ENCODE measurements at places on chromosomes 4 and X.

- no peak for DNase-seq
These were observed 130.1 kb downstream of the MGST2 start for GRCh38 chr4:139795527-139796314.

- no peak for DNase-seq
These were observed 22.3 kb upstream of the HERC3 start for GRCh38 chr4:88570001-88570400.

- DNase-seq, result no peak
These were observed 45.8 kb downstream of the EVC2 start for GRCh38 chr4:5662555-5662954.

DNA sequence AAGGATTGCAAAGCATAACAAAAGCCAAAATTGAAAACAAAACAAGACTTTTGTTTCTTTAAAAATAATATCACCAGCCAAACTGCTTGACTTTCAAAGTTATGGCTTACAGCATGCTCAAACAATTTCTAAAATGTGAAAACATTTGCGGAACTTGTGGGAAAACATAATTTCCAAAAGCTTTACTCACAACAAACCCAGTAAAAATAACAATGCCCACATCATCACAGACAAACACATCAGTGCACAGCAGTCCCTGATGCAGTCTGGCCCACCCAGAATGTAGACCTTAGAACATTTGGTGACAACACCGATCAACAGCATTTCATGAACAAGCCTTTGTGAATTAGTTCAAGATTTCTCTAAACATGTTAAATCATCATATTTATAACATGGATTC is 98.9 kb downstream of the ARHGAP6 start:
- DNase-seq, result no peak

DNA sequence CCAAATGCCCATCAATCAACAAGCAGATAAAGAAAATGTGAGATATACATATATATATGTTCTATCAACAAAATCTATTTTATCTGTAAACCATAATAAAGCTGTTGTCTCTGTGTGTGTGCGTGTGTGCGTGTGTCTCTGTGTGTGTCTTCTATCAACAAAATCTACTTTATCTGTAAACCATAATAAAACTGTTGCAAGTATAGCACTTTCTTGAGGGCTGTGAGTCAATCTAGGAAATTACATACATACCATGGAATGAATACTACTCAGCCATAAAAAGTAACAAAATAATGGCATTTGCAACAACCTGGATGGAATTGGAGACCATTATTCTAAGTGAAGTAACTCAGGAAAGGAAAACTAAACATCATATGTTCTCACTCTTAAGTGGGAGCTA is 12.5 kb upstream of the PLK4 start:
- DNase-seq, result no peak

DNA sequence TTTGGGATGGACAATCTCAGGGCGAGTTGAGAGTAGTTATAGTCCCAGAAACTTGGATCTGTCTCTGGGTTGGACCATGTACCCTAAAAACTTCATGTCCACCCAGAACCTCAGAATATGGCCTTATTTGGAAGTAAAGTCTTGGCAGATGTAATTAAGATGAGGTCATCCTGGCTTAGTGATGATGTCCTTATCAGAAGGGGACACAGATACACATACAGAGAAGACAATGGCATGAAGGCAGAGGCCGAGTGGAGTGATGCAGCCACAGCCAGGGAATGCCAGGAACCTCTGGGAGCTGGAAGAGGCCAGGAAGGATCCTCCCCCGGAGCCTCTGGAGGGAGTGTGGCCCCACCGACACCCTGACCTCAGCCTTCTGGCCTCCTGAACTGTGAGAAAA is 61.2 kb upstream of the STX18 start:
- no peak for DNase-seq

DNA sequence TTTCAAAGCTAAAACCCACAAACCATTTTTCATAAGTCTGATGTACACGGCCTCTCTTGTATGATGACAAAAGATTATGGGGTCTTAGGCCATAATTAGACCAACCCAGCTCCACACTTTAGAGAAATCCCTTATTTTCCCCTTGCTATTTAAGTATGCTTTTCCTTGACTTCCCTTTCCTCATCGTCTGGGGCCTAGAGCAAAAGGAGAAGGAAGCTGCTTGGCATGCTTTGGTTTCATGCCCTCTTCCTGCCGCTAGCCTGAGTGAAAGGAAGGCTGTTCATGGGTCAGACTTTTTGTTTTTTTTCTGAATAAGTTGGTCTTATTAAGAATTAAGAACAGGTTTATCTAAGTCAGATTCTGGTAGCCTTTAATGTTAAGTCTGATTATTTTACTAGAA is 10.6 kb upstream of the RASGEF1B start:
- DNase-seq, result no peak

- no peak for DNase-seq
These were observed 101.5 kb upstream of the CXXC4 start for GRCh38 chr4:104596189-104596588.

DNA sequence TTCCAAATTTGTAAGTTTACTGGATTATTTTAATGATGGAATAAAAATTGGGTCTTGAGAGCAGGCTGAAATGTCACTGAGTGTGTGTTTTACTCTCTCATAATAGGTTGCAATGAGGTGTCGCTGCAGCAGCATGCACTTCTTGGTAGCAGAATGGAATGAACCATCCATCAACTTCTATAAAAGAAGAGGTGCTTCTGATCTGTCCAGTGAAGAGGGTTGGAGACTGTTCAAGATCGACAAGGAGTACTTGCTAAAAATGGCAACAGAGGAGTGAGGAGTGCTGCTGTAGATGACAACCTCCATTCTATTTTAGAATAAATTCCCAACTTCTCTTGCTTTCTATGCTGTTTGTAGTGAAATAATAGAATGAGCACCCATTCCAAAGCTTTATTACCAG is 2.6 kb downstream of the SAT1 start:
- no peak for DNase-seq

GRCh38 chrX:120499301-120500072 is 30.4 kb upstream of the LAMP2 start:
- DNase-seq, result no peak

- DNase-seq, result no peak
These were observed 743 bp upstream of the NRK start for GRCh38 chrX:105821471-105822121.

GRCh38 chrX:121102101-121102500 is 54.7 kb downstream of the GLUD2 start:
- DNase-seq, result no peak

- no peak for DNase-seq
These were observed 121.3 kb downstream of the FHIP1A start for GRCh38 chr4:151530230-151530629.

GRCh38 chr4:165381821-165382373 is 3.1 kb downstream of the CPE start:
- DNase-seq, result no peak

DNA sequence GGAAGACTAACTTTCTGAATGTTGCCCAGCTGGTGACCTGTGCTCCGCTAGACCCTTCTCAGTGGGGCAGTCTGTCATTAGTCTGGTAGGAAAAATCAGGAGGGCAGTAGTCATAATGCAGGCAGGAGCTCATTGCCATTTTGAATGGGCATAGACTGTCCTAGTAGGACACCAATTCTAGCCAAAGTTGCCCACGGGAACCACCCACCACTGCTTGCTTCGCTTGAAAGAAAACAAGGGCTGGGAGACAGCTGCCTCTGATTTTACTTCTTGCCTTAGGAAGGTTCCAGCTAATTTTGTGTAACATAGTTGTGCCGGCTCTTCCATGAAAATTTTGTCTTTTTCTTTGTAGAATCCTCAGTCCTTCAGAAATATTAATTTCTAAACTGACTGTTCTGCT is 23.3 kb downstream of the HOPX start:
- no peak for DNase-seq

DNA sequence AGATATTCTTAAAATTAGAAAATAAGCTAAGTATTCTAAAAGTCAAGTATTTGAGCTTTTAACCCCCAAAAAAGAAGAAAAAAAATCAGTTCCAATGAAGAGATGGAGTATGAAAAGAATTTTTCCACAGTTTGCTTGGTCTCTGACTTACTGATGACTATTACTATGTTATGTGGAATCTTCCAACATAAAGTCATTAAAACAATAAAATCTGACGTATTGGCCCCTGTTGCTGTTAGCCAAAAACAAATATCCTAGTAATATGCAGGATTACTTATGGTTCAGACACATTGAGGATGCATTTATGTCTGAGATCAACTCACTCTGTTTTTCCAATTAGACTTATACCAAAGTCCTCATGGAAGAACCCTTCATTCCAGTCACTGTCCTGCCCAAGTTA is 517.2 kb upstream of the ADGRL3 start:
- no peak for DNase-seq

DNA sequence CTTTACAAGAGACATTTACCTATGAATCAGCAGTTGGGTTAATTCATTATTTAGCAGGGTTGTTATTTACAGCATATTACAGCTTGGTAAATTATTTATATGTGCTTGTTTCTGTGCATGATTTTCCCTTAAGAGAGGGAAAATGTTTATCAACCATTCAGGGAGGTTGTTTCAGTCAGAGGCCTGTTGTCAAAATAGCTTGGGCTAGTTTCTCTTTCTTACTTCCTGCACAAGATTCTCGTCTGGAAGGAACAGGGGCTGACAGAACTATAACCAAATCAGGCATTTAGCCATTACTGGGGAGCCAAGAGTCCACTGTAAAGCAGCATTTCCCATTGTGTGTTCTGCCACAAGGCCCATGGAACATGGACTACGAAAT is 135.8 kb downstream of the HS6ST2 start:
- no peak for DNase-seq

DNA sequence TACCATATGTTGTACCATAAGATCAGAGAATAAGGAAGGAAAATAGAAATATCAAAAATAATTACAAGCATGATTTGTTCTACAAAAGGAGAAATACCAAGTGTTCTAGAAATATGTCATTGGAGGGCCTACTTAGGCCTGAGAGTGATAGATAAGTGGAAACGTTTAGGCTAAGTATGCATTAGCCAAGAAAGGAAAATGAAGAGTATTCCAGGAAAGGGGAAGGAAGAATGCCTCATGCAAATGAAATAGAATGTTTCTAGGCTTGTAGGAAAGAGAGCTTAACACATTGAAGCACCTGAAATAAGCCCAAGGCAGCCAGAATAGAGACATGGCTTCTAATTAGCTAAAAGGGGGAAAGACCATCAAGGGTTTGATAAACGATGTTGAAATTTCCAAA is 595.7 kb upstream of the ATOH1 start:
- no peak for DNase-seq

- DNase-seq, result no peak
These were observed 38.8 kb downstream of the TAPT1 start for GRCh38 chr4:16187455-16187854.

- DNase-seq, result no peak
These were observed 130.3 kb downstream of the GPR143 start for GRCh38 chrX:9635368-9635767.

DNA sequence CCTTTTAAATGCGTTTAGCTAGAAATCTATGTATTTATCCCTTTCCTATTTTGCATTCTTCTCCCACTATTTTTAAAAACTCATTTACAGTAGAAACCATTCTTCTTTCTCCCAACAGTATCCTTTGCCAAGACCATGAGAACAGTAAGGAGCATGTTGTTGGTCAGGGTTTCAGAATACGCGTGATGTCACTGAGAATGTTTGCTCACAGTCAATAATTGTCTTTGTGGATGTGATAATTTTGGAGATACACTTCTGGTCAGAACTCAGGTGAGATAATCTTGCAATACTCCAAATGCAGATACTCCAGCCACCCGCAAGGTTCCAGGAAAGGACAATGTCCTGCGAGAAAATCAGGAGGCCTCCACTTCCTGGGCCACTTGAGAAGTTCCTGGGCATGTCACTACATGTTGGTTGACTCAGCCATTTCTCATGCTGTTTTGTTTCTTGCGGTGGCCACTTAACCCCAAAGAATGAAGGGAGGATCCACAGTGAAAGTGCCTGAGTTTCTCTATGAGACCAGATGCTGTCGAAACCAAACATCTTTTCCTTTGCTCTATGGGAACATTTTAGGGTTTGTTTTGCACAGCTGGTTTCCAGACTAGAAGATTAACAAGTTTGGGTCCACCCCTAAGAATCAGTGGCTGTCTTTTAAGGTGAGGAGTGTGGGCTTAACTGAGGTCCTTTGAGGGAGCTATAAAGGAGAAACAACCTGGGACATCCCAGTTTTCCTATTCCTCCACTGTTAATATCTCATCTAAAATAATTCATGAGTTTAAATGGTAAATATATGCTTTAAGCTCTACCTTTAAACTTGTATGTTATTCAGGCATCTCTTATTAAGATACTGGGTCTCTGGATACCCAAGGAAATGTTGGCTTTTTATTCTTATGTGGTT is 116.0 kb downstream of the SOWAHB start:
- DNase-seq, result no peak

- no peak for DNase-seq
These were observed 2529.3 kb downstream of the ARAP2 start for GRCh38 chr4:33714971-33715370.

- no peak for DNase-seq
These were observed 83.0 kb upstream of the MAPK10 start for GRCh38 chr4:86442881-86443280.

GRCh38 chrX:124641737-124642491 is 295.6 kb downstream of the SH2D1A start:
- DNase-seq, result no peak

- DNase-seq, result no peak
These were observed 16.2 kb downstream of the NKX6-1 start for GRCh38 chr4:84482564-84483563.

- DNase-seq, result no peak
These were observed 2.4 kb downstream of the WDR44 start for GRCh38 chrX:118348186-118348810.

DNA sequence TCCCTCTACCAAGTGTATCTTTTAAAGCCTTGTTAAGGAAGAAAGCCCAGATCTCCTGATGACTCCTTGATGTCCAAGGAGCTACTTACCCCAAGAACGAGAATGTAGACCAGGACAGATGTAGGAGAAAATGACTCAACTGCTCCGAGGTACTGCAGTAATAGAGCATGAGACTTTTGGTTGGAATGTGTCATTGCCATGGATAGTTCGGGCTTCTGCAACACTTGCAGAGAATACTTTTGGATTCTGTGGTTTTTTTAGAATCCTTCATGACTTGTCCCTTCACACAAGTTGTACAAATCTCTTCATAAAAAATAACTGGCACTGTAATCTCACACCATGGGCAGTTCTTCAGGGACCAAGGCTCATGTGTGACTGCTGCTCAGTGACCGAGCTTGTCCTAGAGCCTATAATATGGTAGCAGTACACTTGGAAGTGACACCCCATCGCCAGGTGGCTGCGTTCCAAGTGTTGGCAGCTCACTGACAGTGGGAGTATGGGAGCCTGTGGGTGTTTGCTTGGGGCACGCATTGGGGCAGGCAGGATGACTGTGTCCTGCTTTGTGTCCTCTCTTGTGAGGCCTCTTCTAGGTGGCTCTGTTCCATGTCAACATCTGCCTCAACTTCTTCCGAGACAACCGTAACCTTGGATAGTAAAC is 87.9 kb upstream of the WDR1 start:
- no peak for DNase-seq

All from NCI-H774 (cell line).